ENCODE measurements at places on chromosomes 13 and 19.

DNA sequence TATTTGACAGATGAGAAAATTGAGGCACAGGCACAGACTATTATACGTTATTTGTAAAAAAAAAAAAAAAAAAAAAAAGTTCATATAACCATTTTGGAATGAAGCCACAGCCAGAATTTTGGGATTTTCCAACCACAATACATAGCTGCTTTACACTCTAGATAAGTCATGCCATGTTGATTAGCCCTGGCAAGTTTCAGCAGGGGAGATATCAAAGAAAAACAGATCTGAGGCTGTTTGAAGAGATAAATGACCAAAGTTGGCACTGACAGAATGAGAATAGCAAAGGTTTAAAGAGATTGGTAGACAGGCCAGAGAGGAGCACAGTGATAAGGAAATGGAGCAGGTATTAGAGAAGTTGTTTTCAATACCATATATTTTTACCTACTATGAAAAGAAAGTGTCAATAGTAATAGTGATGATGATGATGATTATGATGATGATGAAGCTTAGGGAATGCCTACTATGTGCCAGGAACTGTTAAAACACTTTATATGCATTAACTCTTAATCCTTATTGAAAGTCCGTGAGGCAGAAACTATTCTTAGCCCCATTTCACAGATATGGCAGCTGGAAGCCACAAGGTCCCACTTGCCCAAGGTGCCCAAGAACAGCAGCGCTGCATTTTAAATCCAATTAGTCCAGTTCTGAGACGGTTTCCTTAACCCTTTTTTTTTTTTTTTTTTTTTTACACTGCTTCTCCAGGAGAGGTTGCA is 105.5 kb downstream of the MBNL2 start:
- DNase-seq = no peak

- no peak for DNase-seq
Measured at GRCh38 chr19:33349319-33350289, 23.9 kb upstream of the CEBPG start.

DNA sequence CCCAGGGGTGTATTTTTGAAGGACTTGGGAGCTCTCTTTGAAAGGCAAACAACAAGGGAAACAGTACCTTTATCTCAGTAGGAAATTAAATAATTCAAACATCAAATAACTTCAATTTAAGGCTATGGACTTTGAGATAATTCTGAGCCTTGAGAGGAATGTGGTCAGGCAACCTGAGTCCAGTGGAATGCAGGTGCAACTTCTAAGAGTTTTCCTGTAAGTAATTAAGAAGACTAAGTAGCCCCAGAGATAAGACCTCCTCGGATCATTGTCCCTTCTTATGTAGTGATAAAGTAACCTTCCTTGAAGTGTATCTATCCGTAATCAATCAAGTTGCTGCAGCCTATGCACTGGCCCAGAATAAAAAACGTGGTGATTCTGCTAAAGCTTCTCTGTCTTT is 29.2 kb downstream of the ZNF701 start:
- no peak for DNase-seq

DNA sequence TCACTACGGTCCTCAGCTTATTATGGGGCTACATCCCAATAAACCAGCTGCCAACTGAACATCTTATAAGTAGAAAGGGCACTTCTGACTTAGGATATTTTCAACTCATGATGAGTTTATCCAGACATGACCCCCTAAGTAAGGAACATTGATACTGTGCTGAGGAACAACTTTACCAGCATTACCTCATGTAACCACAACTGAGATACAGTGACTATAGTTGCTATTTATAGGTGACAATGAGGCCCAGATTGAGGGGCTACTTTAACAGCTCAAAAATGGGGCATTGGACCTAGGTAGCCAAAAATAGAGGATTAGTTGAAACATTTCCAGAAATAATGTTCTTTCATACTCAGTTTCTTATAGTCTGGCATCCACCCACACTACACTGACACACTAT is 26.8 kb downstream of the SKA3 start:
- no peak for DNase-seq

DNA sequence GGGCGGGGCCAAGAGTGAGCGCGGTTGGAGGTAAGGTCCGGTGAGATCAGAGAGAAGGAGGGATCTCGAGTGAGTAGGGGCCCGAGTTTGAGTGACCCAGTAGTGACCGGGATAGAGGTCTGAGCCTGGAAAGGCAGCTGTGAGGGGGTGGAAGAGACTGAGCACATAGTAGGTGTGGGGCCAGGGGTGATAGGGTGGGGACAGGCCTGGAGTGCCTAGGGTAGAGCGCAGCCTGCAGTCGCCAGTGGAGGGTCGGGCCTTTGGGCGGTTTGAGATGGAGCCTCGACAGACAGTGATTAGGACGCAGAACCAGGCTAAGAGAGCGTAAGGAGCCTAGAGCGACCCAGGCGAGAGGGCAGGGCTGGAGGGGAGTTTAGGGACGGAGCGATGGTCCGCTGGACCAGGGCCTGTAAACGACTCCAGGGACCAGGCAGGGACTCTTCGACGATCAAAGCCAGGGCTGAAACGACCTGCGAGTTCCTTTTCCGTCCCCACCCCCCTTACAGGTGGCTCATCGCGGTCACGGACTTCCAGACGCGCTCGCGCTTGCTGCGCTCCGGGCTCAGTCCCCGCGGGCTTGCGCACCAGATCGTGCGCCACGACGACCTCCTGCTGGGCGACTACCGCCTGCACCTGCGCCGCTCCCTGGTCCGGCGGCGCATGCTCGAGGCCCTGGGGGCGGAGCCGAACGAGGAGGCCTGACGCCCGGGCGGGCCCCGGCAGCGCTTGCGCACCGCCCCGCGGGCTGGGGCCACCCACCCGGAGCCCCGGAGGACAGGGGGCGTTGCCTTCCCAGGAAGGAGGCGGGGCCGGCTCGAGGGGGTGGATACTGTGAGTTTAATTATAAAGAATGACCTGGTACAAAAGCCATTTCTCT is 9.4 kb downstream of the C19orf81 start:
- DNase-seq = peak; percentile 83

DNA sequence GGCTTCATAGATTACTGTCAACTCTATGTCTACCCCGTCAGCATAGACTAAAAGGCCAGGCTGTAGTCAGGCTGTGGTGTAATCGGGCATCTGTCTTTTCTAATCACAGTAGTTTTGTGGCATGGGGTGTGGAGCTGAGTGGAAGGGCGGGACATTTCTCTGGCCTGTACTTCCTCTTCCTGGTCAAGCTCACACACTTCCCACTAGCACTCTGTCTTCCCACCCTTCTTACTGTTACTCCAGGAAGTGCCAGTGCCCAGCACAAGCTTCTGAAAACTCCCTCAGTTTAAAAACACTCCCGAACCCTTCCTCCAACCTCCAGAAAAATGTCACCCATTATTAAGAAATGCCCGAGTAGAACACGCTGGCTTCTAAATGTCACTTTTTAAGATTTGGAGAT is 229.8 kb downstream of the KLF5 start:
- no peak for DNase-seq

- no peak for DNase-seq
Measured at GRCh38 chr13:49681842-49682435, 9.3 kb downstream of the EBPL start.

GRCh38 chr13:41995946-41996345 is 35.0 kb upstream of the VWA8 start:
- DNase-seq = no peak

DNA sequence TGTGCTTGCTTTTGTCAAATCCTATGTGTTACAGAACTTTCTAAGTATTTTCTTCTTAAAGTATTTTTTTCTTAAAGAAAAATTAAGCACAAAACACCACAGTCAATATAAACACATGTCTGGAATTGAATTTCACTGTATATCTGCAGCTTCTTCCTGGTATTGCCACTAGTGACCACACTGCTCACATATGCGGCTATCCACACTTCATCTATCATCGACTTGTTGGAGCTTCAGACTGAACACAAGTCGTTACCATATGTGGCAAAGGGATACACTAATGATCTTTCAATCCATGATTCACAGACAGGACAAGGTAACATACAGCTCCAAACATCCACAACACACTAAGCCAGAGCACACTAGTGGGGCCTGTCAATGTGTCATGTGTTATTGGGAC is 498.4 kb upstream of the ARGLU1 start:
- DNase-seq = no peak

GRCh38 chr13:94710881-94711560 is 1.3 kb downstream of the SOX21 start:
- DNase-seq = no peak

DNA sequence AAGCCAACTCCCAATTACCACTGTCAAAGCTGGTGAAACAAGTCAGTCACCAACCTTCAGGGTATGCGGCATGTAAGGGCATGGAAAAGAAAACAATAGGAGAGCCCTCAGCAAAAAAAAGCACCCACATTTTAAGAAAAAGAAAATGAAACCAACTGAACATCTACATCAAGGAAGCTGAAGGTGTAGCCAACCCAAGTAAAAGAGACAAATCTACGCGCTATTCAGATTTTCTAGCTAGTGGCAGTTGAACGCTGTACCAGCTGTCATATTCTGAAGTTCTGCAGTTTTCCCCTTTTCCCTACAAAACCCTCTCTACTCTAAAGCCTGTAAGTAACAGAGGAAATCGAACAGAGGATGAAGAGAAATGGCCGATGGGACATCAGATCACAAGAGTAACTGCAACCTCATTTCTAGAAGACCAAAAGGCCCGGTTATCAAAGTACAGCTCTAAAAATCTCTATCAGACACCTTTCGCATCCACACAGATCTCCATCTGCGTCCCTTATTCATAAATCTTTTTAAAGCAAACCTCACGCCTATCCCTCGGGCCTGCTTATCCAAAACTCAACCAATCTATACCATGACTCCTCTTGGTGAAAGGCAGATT is 1.4 kb downstream of the MYCBP2 start:
- DNase-seq = no peak

DNA sequence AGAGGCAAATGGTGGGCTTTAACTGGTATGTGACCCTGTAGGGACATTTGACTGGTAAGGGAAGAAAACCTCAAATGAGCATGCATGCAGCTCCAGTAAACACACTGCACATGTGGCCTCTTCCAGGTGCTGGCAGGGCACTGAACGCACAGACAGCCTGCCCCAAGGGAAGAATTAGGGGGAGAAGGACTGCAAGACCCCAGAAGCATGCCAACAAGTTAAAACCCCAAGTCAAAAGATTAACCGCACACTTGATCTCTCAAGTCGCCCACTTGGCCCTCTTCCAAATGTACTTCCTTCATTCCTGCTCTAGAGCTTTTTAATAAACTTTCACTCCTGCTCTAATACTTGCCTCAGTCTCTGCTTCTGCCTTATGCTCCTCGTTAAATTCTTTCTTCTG is 46.9 kb upstream of the SLITRK1 start:
- no peak for DNase-seq

GRCh38 chr19:55703790-55704215 is 28.8 kb downstream of the EPN1 start:
- no peak for DNase-seq

- no peak for DNase-seq
Measured at GRCh38 chr13:64234255-64234654, 2818.6 kb upstream of the PCDH20 start.

- DNase-seq = no peak
Measured at GRCh38 chr19:19748249-19748938, 15.5 kb upstream of the ZNF14 start.

DNA sequence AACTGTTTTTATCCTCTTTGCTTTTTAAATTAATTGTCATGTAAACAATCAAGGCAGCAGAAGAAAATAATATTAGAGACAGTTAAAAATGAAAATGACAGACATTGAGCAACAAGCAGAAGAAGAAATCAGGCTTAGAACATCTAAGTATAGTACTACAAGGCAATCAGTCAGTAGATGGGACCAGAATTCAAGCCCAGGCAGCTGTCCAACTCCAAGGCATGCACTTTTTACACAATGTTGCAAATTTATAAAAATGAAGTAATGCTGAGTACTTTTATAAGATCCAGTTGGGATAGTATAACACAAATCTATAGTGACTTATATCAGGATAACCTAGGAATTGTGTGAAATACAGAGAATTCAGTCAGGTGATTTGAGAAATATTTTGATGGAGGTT is 2815.8 kb downstream of the PCDH9 start:
- no peak for DNase-seq

- no peak for DNase-seq
Measured at GRCh38 chr13:99043831-99044231, 66.0 kb upstream of the DOCK9 start.

- no peak for DNase-seq
Measured at GRCh38 chr19:327291-328024, 17.1 kb downstream of the MIER2 start.

DNA sequence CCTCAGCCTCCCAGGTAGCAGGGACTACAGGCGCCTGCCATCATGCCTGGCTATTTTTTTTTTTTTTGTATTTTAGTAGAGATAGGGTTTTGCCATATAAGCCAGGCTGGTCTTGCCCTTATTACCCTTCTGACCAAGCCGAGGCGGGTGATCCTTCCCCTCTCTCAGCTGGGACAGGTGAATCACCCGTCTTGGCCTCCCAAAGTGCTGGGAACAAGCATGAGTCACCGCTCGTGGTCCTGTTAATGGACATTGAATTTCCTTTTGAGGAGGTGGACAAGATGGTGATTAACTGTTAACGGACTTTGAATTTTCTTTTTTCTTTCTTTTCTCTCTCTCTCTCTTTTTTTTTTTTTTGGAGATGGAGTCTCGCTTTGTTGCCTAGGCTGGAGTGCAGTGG is 10.6 kb downstream of the CD70 start:
- no peak for DNase-seq

- DNase-seq = no peak
Measured at GRCh38 chr19:30848636-30849425, 476.6 kb downstream of the ZNF536 start.

DNA sequence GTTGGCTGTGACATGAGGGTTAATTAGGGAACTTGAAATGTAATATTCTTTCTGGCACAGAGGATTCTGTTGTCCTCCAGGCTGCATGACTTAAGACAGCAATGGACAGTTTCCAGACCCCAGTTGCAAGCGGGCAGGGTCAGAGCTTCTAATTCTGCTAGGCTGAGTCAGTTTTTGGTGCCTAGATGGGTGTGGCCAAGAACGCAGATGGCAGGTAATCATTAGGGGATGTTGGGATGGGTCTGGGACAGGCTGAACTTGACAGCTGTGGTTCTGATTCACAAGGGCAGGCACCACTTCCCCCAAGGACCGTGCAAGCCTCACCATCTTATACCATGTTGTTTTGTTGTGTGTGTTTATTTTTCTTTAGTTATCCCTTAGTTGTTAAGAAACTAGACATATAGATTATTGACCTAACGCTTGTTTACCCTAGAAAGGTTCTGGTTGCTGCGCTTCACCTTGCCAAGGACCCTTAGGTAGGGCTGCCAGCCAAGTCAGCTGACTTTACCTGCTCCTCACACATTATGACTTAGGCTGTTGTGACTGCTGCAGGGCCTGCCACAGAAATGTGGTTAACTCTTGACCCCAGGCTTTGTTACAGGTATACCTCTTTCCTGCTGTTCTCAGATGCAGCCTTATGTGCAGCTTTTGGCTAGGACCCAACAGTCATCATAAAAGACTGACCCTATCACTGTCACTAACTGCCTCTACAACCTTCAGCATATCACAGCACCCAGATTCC is 117.7 kb upstream of the KLF12 start:
- DNase-seq = no peak

DNA sequence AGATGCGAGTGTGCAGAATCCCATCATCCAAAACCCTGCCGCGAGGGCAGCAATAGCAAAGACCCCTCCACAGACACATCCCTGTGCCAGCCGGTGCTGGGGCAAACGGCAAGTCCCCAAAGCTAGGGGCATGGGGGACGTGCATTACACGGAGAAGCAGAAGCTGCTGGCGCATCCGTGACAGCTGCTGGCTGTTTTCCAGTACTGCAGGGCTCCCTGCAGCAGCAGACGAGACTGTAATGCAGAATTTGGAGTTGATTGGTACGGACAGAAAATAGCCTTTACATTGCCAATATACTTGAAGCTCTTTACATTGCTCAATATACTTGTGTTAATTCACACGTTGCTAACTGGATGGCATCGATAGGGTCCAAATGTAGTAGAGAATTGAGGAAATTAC is 77.2 kb upstream of the TMTC4 start:
- DNase-seq = peak; percentile 3
